ENCODE measurements at places on chromosomes 16 and 17.

DNA sequence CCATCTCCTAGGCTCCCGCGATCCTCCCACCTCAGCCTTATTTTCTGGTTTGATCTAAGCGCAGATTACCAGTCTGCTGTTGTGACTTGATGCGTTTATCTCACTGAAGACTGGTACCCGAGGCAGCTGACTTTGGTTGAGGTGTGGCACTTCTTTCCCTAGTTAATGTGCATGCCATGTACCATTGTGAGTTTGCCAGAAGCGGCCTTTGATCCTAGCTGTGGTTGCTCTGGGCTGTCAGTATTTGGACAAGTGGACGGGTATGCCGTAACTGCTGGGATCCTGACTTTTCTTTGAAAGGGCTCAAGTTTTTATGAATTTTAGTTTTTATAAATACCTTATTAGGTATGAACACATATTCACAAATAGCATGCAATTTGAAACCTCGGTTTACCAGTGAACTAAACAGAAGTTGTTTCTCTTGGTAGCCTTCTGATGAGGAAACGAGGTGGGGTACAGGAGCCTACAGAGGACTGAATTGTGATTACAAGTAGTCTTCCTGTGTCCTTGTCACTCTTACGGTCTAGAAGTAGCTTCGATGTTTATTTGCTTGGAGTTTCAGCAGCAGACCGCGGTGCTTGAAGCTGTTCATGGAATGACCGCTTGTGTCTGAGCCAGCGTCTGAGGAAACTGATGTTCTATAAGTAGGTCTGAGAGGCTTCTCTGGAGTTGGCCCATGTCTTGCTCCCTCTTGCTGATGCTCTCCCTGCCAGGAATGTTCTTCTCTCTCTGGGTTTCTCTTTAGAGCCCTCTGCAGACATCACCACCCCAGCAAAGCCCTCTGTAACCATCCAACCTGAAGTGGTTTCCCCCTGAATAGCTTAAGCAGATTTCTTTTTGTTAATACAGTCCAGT is 40.0 kb downstream of the SEC14L1 start:
- DNase-seq: no peak

DNA sequence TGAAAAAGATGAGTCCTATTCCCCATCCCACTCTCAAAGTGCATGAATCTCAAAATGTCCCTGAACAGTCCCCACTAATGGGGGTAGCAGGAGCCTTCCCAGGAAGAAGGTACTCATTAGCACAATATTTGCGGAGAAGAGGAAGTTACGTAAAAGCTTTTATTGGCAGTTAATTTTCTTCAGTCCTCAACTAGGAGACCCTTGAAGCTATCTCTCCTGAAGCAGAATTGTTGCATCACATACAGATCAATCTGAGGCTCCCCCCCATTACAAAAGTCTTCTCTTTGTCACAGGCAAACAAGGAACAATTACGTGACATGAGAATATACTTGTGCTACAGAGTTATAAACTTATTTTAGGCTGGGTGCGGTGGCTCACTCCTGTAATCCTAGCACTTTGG is 14.2 kb downstream of the SLFN12L start:
- DNase-seq: no peak

DNA sequence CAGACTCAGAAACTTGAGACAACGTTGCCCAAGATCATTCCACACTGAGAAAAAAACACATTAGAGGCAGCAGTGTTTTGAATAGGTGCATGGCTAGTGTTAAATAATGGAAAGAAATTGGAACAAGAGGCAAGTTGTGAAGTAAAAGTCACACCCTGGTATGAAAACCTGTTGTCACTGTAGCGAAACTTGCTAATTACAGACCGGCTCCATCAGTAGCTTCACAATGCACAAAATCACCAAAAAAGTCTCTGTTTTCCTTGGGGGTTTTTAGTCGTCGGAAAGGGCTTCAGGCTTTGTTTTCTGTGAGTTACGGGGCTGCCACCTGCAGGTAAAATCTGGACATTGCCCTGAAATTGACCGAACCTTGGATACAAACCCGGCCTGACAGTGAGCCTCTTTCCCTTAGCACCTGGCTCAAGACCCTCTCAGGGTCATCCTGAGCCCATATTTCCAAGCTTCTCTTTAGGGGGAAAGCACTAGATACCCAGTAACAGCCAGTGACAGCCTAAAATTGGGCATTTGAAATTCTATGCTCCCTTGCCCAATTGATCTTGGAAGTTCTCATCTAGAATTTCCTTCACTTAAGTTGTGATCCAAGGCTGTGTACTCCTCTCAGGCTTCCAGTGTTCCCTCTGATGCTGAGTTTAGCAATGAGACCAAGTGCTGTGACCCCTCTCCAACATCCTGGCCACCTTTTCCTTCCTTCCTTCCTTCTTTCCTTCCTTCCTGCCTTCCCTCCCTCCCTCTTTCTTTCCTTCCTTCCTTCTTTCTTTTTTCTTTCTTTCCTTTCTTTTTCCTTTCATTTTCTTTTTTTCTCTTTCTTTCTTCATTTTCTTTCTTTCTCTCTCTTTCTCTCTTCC is 7.2 kb upstream of the GRB2 start:
- peak; percentile 66 for DNase-seq

- no peak for DNase-seq
Observed at GRCh38 chr17:76996741-76997694, 128.8 kb downstream of the MGAT5B start.

DNA sequence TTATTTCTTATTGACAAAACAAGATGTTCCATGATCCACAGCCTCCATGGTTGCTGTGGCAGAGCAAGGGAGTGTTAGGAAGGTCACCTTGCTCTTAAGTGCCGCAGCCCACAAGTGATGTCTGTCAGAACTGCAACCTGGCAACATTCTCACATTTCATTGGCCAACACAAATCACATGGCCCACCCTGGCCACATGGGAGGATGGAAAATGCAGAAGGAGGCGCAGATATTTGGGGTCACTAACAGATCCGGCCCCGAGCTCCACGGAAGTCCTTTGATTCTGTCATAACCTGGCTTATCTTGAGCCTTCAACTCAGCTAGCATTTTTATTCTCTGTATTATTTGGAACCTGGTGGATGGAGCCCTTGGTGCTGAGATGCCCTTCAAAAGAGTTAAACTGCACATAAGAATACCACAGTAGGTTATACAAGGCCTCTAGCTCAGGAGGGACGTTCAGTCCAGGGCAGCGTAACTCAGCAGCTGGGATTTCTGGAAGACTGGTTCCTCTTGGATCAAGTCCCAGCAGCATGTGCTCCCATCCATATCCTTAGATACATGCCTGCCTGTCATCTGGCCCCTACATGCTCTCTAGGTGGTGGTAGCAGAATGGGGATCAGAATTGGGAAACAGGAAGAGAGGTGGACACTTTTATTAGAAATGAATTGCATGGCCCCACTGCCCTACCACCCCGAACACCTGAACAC is 508.1 kb downstream of the HAPSTR1 start:
- no peak for DNase-seq

All from inflammatory macrophage (primary cell).